Esophagus squamous epithelium (tissue), 5 donors: ENCODE measurements at places on chromosomes 12 and 14.

DNA sequence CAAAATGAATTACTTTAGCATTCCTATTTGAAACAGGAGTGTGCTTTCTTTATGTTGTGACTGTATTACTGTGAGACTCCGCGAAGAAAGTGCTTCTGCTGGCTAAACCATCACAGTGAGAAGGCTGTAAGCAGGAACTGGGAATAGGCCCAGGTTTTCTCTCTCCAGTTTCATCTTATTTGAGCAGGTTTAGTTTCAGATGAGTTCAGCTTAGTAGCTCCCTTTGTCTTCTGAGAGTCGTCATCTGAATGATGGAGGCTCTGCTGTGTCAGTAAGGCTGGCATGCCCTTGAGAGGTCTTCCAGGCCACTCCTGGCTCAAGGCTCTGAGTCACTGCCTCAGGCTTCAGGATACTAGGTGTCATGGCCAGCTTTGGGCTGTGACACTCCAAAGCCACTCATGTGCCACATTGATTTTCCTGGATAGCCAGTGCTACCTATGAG lies 205.6 kb upstream of the RGS6 start:
- DNase-seq, result no peak

GRCh38 chr14:90455100-90455571 lies 58.3 kb downstream of the CALM1 start:
- DNase-seq, result no peak

- DNase-seq, result no peak
Observed at GRCh38 chr14:99035268-99035667, 236.7 kb downstream of the BCL11B start.

DNA sequence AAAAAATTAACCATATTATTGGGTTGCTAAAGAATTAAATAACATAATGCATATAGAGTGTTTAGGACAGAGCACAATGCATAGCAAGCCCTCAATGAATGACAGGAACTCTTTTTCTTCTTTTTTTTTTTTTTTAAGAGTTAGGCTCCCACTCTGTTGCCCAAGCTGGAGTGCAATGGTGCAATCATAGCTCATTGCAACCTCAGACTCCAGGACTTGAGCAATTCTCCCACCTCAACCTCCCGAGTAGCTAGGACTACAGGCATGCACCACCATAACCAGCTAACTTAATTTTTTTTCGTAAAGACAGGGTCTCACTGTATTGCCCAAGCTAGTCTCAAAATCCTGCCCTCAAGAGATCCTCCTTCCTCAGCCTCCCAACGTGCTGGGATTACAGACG lies 20.5 kb upstream of the MTERF2 start:
- no peak for DNase-seq

- no peak for DNase-seq
Observed at GRCh38 chr14:65352964-65353530, 59.5 kb upstream of the FUT8 start.

DNA sequence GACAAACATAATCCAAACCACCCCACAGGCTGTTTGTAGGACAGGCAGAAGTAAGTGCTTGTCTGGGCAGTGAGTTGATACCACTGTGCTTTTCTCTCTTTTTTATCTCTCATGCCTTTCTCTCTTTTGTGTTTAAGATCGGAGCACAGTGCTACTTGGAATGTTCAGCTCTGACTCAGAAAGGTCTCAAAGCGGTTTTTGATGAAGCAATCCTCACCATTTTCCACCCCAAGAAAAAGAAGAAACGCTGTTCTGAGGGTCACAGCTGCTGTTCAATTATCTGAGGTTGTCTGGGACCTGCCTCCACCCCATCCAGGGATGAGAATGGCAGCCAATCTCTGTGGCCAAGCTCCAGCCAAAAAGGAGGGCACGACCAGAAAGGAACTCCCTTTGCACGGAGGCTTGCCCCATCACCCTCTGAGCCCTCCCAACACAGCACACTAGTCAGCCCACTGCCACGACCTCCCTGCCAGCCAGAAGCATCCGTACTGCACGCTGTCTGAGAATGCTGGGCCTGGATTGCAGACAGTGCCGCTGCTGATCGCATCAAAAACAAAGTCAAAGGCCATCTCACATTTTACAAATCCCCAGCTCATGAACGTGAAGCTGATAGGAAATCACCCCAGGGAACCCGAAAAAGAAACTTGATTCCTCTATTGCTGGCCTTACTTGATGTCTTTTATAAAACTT lies 27.8 kb downstream of the GPHB5 start:
- no peak for DNase-seq

- DNase-seq, result no peak
Observed at GRCh38 chr12:100123316-100124095, 19.2 kb downstream of the BLTP3B start.

- no peak for DNase-seq
Observed at GRCh38 chr14:20441461-20441860, 5.5 kb upstream of the KLHL33 start.

DNA sequence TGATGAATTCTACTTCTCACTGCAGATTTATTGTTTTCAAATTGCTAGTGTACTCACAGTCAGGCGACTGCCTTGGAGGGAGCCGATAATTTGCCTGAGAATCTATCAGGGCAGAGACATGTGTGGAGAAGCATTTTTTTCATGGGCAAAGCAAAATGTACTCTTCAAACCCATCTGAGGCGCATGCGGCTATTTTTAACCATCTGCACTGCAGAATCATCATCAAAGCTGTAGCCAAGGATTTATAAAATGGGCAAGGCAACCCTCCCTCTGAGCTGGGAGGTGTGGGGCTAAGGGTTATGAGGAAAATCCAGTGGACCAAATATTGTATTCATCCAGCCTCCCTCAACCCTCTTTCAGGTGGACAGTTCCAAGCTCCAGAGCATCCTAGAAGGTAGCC lies 37.7 kb downstream of the BEST3 start:
- no peak for DNase-seq

DNA sequence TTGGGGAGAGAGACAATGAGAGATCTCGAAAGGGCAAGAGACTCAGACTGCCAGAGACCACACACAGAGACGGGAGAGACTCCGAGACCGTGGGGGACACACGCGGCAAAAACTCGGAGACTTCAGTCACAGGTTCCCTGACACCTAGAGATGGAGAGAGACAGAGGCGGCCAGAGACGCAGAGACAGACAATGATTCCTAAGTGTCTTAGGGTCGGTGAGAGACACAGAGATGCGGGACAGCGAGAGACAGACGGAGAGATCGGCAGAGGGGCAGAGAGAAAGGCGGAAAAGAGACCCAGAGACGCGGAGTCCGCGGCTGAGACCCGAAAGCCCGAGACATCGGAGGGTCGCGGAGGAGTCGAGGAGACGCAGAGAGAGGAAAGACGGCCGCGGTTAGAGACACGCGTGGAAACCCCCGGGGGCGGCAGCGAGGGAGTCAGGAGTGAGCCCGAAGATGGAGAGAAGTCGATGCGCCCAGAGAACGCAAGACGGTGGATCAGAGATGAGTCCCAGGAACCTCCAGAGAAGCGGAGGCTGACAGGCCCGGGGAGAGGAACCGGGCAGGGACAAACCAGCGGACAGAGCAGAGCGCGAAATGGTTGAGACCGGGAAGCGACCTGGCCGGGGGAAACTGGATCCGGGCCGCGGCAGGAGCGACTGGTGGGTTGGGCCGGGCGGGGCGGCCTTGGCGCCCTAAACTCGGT lies 7.8 kb downstream of the LHX5 start:
- DNase-seq, result no peak

- DNase-seq, result no peak
Observed at GRCh38 chr12:120496413-120497340, 764 bp downstream of the DYNLL1 start.

GRCh38 chr12:76003355-76003638 lies 28.3 kb downstream of the PHLDA1 start:
- DNase-seq, result no peak

DNA sequence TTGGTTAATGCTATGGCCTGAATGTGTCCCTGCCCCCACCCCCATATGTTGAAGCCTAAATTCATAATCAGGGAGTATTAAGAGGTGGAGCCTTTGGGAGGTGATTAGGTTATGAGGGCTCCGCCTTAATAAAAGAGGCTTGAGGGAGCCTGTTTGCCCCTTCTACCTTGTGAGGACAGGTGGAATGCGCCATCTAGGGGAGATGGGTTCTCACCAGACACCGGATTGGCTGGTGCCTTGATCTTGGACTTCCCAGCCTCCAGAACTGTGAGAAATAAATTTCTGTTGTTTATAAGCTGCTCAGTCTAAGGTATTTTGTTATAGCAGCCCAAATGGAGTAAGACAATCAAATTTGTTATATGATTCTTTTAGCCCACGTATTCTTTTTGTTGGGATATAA lies 148.3 kb downstream of the PTCSC3 start:
- DNase-seq, result no peak

GRCh38 chr14:66078006-66078405 lies 408.2 kb upstream of the CCDC196 start:
- DNase-seq, result no peak
